ENCODE measurements at places on chromosomes 7 and 10.
A peak's percentile ranks its signal among the peaks of the same experiment; 100 is the strongest.

GRCh38 chr7:69605546-69605945 lies 7.3 kb downstream of the AUTS2 start:
- no peak for DNase-seq

DNA sequence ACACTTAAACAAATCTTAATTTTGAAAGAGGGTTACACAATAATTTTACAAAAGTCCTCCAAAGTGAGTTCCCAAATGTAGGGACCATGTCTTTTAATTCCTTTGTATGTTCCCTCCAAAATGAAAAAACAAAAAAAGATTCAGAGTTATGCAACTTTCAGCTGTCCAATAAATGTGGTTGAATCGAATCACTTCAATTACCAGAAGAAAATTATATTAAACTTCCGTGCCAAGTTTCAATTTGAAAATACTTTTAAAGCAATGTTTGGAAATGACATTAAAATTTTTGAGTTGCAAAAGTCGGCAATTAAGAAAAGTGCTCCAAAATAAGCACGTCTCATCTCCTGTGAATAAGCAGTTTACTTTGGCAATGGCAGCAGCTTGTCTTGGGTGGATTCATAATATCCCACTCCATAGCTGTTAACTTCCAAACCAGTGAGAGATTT lies 60.3 kb upstream of the C1GALT1 start:
- DNase-seq: no peak

DNA sequence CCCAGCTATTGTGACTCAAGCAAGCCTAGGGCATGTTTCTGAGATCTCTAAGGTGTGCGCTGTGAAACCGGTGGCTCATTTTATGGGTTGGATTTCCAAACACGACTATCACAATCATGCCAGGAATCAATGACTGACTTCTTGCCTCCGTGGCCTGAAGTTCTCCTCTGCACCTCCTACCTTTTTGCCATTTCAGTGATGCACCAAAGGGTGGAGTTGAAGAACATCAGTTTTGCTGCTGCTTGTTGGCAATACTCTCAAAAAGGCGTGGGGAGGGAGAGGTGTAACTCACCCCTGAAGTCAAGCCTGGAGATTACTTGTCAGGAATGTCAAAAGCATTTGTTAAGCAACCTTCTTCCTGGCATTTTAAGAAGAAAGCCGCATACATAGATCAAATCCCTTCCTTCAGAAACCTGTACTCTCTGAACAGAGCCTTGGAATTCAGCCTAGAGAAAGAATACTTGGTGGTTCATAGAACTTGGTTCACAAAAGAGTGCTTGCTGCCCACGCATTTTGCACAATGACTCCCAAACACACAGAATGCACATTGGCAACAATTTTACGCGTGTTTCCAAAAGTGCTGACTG lies 41.0 kb downstream of the KIAA1217 start:
- no peak for DNase-seq

GRCh38 chr10:110637558-110638053 lies 6.5 kb upstream of the RBM20 start:
- DNase-seq: no peak

- no peak for DNase-seq
These were observed 4.4 kb upstream of the BET1 start for GRCh38 chr7:94008537-94008936.

DNA sequence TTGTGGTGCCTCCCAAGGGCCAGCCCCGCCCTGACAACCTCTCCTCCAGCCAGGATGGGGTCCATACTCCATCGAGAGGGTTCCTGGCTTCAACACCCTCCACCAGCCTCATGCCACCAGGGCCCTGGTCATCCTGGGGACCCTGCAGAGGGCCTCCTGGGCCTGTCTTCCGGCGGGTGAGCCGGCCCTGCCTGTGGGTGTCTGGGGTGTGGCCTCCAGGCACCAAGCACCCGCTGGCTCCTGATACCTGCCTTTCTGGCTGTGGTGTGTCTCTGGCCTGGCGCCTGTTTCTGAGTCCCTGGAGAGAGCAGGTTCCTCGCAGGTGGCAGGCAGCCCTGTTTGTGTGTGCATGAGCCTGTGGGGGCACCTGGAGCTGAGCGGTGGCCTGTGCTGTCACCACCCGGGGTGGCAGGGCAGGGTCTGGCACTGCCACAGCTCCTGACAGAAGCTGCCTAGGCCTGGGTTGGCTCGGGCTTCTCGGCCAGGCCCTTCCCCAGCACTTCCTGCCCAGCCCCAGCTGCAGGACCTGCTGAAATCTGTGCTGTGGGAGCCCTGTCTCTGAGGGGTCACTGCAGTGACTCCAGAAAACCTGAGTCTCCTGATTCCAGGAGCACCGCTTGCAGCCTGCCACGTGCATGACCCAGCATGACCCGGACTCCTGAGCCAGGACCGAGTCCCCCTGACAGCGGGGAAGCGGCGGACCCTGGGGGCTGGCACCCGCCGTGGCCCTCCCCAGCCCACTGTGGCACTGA lies 18.4 kb downstream of the ADAM8 start:
- DNase-seq: peak; percentile 68

DNA sequence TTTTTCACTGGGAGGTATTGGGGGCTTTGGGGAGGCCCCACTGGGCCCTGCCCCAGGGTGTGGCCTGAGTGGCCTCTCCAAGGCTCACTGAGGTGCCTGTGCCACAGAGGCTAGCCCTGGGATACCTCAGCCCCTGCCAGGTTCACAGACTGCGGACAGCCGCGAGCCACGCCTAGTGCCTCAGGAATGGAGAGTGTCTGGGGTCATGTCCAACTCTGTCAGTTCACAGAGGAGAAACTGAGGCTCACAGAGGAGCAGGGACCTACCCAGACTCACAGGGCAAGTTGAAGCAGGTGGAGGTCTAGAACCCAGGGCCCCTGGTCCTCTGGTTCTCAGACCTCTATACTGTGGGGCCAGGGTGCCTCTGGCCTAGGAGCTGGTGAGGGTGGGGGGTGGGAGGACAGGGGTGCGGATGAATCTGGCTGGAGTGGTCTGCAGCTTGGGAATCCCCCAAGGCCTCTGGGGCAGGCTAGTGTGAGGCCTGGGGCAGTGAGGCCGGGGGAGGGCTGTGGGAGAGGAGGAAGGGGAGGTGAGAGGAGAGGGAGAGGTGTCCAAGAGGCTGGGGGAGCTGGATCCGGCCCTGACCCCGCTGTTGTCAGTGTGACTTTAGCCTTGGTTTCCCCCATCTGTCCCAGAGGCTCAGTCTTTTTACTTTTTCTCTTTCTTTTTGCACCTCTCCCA lies 20.0 kb downstream of the NEURL1 start:
- DNase-seq: no peak

DNA sequence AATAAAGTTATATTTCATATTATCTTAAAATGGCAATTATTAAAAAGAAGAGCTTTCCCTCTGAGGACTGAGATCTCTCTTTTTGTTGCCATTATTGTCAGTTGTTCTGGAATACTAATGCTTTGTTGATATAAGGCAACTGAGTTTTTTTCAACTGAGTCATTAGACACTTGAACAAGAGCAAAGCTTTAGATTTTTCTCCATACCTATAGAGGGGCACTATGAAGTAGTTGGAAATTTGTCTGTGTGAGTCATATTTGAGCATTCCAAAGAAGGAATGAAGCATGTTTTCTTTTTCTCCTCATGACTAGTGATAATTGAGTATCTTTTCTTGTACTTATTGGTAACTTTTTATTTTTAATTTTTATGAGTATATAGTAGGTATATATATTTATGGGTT lies 24.5 kb downstream of the RPA3 start:
- DNase-seq: no peak

DNA sequence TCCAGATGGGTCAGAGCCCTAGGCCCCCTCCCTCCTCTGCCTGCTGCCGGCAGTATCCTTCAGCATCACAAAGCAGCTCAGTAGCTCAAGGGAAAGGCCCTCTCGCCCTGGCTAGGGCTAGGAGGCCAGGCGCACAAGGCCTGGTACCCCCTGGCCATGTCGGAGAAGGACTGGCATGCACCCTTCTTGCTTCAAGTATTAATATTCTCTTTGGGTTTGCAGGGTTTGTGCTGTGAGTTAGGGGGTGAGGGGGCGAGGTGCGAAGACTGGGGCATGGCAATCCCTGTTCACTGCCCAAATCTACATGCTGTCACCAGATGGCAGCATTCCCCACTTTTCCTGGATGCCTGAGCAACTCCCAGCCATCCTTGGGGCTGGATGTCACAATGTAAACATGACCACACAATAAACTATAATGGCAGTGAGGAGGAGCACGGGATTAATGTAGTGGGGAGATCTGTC lies 105.2 kb downstream of the NEURL1 start:
- DNase-seq: peak; percentile 66

DNA sequence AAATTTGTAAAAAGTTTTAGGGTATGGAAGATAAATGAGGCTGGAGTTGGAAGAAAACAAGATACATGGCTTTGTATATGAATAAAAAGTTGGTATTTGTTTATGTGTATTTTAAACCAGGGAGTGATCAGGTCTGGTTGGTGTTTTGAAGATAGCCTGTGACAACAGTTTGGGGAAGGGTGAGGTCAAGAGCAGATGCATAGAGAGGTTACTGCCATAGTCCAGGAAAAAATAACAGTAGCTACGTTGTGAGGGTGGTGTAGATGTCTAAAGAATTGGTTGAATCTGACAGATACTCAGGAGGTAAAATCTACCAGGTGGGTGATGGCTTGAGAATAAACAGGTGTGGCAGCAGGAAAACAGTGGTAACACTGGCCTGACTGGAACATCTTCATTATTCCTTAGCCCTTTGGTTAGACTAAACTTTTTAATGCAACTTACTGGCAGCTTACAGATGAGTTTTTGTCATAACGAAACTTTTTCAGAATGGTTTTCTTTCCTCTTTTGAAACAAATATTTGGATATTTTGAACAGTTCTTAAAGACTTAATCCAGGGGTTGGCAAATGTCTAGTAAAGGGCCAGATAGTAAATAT lies 25.5 kb downstream of the ZNRF2 start:
- DNase-seq: no peak

DNA sequence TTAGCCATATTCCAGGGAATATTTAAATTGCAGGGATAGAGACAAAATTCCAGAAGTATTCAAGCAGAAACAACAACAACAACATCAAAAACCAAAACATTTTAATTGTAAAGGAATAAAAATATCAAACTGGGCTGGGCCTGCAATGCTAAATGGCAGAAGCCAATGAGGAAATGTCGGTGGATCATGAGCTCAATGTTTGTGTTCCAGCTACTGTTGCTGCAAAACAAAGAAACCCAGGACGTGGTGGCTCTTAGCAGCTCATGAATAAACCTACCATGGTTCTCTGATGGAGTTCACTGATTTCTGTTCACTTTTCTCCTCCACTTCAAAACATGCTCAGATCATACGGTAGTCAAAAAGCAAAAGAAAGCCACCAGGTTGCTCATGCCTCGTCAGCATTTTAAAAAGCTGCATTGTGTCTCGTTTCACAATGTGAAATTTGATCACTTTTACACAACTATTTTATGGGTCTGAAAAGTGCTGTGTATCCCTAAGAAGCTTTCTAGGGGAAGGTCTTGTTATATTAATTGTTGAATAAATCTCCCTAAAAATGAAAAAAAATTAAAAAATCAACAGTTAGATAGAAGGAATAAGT lies 54.0 kb downstream of the ASNS start:
- DNase-seq: no peak

GRCh38 chr7:69078997-69079769 lies 519.1 kb upstream of the AUTS2 start:
- no peak for DNase-seq

- DNase-seq: no peak
These were observed 20.4 kb downstream of the KLLN start for GRCh38 chr10:87842776-87843497.

GRCh38 chr10:63608511-63608910 lies 87.3 kb downstream of the REEP3 start:
- no peak for DNase-seq

DNA sequence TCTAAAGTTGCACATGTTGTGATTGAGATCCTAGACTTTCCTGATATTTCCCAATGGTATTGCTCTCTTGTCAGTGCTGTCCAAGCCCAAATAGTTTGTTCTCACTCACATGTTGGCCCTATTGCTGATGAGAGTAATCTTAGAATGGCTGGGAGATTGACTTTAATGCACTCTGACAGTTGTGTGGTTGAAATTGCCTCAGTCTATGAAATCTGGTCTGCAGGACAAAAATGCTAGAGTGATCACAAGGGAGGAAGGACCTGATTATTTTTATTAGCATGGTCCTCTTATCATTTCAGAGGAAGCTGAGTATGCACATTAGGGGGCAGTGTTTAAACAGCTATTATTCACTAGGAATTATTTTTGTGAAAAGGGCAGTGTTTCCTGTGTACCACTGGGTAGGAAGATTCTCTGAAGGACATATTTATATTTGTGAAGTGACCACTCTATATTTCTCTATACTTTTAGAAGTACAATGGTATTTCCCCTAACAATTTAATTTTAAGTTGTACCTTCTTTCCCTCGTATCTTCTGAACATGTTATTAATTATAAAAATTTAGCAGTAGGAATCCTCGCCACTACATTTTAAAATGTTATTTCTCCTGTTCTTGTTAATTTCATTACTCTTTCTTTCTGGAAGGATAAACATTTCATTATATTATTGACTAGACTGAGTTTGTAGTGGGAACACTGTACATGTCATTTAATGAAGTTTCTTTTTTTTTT lies 64.4 kb downstream of the SUGCT start:
- DNase-seq: no peak

DNA sequence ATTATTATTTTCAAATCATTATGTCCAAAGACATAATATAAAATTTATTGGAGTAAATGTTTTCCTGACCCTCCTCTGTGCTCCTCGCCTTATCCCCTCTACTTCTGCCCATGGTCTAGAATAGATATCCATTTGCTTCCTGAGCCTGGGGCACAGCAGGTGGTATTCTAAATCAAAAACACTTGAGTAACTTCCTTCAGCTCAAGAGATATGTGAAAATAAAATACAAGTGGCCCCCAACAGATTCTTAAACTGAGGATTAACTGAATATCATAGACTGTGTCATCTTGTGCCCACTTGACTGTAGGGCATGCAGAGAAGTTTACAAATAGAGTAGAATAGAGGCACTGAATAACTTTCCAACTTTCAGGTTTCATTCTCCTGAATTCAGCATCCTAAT lies 59.1 kb downstream of the HGF start:
- no peak for DNase-seq

DNA sequence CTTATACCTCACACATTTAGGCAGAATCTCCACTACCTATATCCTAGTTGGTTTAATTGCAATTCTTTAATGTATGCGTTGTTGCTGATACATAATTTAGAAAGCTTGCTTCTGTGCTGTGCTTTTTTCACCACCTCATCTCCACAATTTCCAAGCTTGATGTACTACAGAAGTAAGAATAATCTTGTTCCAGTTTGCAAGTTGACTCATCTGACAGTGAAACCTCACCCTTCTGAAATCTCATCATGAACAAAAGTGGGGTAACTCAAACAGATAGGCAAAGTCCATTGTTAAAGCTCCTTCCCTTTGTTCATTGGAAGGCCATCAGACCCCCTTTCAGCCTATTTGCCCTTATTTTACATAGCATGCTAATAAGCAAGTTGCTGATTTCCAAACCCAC lies 13.6 kb downstream of the EIF4EBP2 start:
- no peak for DNase-seq

DNA sequence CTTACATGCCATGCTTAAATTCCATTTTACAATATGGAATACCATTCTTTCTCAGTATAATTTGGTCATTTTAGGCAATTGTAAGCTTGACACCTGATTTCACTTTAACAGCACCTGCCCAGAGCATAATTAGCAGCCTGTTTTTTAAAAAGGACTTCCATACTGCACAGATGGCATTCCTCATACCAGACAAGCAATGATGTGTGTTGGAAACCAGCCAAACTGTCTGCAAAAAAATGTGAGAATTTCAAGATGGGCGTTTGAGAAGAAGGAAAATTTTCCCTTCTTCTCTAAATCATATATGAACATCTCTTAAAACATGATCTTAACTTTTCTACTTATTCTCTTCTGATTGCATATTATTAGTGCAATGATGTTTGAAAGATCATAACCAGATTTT lies 40.4 kb upstream of the AGMO start:
- DNase-seq: no peak

- no peak for DNase-seq
These were observed 16.6 kb upstream of the GNA12 start for GRCh38 chr7:2860627-2861133.
